ENCODE measurements at places on chromosomes 4 and X.

DNA sequence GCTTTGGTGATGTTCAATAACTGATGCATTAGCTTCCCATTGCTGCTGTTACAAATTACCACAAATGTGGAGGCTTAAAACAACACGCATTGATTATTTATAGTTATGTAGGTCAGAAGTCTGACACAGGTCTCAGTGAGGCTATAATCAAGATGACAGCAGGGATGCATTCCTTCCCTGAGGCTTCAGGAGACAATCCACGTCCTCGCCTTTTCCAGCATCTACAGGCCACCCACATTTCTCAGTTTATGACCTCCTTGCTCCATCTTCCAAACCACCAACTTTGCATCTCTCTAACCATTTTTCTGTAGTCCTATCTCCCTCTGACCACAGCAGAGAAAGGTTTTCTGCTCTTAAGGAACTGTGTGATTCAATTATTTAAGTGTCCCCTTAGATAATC, 92.5 kb downstream of the GASK1B start:
- DNase-seq, result no peak

- DNase-seq, result no peak
These were observed 50.0 kb upstream of the PASD1 start for GRCh38 chrX:151513472-151513871.

GRCh38 chrX:46029777-46030176, 515.4 kb downstream of the ZNF674 start:
- DNase-seq, result no peak

DNA sequence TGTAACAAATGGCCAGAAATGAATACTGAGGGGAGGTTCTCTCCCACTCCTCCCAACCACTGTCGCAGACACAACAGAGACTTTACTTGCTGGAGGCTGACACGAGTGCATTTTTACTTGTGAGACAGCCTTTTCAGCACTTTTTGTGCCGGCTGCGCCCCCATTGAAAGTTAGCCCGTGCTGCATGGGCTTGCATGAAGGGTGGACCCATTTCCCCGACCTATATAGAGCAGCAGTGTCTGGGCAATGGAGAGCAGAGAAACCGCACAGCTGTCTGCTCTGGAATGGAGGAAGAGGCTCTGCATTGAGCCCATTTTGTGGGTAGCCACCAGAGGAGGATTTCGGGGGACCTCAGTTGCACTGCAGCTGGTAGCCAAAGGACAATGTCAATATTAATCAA, 208.8 kb downstream of the UGT8 start:
- DNase-seq, result no peak

DNA sequence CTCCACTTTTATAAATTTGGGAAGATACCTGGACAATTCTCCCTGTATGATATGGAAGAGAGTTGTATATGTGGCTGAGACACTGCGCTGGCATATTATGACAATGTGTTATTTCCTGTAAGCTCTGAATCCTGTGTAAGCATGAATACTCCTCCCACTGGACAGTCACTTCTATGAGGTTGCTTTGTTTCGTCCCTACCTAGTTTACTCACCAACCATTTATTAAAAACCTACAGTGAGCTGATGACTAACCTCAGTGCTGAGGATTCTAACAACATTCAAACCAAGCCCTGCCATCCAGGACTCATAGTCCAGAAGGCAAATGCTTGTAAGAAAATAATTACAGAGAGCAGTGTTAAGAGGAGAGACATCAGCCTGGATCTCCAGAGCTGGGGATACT, 1632.9 kb upstream of the TENM3 start:
- DNase-seq, result no peak

DNA sequence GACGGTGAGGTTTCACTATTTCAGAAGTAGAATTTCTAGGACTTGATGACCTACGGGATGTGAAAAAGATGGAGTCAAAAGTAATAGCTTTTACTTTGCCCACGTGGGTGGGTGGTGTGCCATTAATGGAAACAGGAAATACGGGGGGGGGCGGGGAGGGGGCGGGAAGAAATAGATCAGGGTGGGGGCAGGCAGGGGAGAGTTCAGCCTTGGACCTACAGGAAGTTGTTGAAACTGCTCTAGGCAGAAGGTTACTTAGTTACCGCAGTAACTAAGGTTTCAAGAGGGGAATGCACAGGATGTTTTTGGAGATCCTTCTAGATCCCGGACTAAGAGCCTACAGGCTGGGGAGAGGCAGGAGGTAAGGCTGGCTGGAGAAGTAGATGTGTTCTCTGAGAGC, 3.6 kb upstream of the FHL1 start:
- DNase-seq, result peak; percentile 39

GRCh38 chr4:165115301-165115700, 2.6 kb upstream of the TMEM192 start:
- no peak for DNase-seq

DNA sequence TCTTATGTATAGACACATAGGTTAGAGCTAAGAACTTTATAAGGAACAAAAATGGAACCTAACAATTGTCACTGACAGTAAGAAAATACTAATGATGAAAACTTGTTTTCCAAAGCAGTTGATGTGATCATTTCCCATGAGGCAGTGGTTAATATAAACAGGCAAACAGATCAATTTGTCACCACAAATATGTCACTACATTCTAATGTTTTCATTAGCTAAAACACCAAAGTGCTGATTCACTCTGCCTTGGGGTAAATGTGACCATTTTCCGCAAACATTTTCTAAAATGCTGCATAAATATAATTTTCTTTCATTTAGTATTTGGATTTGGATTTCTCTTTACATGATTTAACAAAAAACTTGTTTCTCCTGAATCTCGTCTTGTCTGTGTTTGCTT, 408.9 kb upstream of the CTSO start:
- no peak for DNase-seq

- DNase-seq, result no peak
These were observed 355.4 kb downstream of the ANK2 start for GRCh38 chr4:113404841-113405240.

GRCh38 chr4:53928825-53929224, 135.6 kb downstream of the CHIC2 start:
- DNase-seq, result peak; percentile 51
